H7 (cell line): ENCODE measurements at places on chromosomes 13 and 19. TPM values are rescaled to one million over a fixed set of nuclear protein-coding genes. Genes with fewer than 3 reads are reported as not detected.

DNA sequence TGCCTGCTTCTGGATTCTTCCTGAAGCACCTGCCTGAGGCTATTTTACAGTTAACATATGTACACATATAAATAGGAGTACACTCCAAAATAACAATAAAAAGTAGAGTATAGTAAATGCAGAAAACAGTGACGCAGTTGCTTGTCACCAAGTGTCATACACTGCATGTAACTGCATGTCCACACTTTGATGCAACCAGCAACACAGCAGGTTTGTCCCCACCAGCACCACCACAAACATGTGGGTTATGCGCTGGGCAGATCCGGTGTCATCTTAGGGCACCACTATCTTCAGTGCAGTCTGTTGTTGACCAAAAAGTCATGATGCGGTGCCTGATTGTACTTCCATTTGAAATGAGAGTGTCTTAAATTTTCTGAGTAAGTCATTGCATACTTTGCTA lies 51.3 kb downstream of the COL4A2 start:
- DNase-seq: no peak

Gene OR7C1
- total RNA-seq: not detected in 2 replicates

- peak; percentile 86 for DNase-seq
Measured at GRCh38 chr19:13795595-13796300, 505 bp downstream of the ZSWIM4 start.

DNA sequence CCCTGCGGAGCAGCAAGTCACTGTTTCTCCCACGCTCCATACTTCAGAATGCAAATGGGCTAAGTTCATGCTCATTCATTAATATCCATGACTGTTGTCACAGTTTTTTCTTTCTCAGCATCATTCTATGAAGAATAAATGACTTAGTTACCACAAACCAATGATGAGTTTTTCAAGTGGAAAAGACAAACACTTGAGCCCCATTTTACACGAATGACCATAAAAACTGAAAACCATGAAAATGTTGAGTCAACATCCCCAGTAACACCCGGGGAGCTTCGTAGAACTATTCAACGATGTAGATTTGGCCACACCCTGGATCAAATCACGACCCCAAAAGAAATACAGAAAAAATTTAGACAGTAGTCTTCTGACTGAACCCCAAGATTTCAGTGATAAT lies 99.8 kb upstream of the GJB6 start:
- DNase-seq: no peak

- no peak for DNase-seq
Measured at GRCh38 chr13:76803831-76804230, 82.4 kb downstream of the KCTD12 start.

Gene UQCR11
- 103 and 111 TPM in 2 replicates for total RNA-seq
